ENCODE measurements at places on chromosomes 2 and 18. TPM values are rescaled to one million over a fixed set of nuclear protein-coding genes. Genes with fewer than 3 reads are reported as not detected.

GRCh38 chr2:170163411-170164065 lies 14.4 kb upstream of the MYO3B start:
- no peaks in the 10 kb centered on the region for H3K36me3 ChIP-seq
- no peak overlapping the region for H3K27ac ChIP-seq
- no peak for DNase-seq
- no peaks in the 10 kb centered on the region for H3K27me3 ChIP-seq
- no peaks in the 10 kb centered on the region for H3K4me1 ChIP-seq

DNA sequence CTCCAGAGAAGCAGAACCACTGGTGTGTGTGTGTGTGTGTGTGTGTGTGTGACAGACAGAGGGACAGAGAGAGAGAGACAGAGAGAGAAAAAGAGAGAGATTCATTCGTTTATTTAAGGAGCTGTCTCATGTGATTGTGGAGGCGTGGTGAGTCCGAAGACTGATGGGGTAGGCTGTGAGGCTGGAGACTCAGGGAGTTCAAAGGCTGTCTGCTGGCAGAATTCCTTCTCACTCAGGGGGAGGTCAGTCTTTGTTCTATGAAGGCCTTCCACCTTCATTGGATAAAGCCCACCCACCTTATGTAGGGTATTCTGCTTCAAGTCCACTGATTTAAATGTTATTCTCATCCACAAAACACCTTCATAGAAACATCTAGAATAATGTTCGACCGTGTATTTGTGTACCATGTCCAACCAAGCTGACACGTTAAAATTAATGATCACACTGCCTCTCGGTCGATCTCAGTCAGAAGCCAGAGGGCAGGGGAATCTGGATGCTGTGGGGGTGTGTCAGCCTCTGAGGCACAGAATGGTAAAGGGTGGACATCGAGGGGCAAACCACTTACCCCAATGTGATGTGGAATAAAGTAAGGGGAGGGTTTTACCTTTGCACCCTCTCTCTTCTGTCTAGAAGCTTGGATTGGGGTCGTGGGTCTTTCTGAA lies 275.6 kb downstream of the SLC4A3 start:
- no peaks in the 10 kb centered on the region for H3K27me3 ChIP-seq
- no peaks in the 10 kb centered on the region for H3K4me1 ChIP-seq
- H3K4me3 ChIP-seq, result no peak overlapping the region
- DNase-seq, result no peak
- no peak overlapping the region for H3K27ac ChIP-seq

DNA sequence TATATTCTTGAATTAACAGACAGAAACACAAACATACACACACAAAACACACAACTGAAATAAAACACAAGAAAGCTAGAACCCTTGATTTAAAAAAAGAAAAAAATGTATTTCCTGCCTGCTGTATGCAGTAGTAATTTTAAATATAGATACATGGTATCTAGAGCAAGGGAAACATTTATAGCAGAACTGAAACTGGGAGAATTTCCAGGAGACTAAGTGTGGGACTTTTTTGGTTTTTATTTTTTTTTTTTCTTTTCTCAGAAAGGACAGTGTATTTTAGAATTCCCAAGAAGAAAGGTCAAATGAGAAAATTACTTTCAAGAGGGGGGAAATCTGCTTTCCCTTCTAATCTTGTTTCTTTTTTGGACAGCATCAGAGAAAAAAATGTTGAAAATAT lies 558.9 kb upstream of the PKDCC start:
- peak overlapping the region; percentile 45 for H3K27ac ChIP-seq
- no peak for DNase-seq
- no peak overlapping the region for H3K4me3 ChIP-seq
- H3K27me3 ChIP-seq, result no peaks in the 10 kb centered on the region
- H3K36me3 ChIP-seq, result no peaks in the 10 kb centered on the region

- H3K27me3 ChIP-seq, result no peaks in the 10 kb centered on the region
- H3K4me1 ChIP-seq, result no peaks in the 10 kb centered on the region
- H3K36me3 ChIP-seq, result peaks cover 7% of the 10 kb centered on the region
- H3K27ac ChIP-seq, result no peak overlapping the region
- H3K4me3 ChIP-seq, result no peak overlapping the region
Measured at GRCh38 chr18:50981381-50981780, 13.5 kb downstream of the ELAC1 start.

- no peak for DNase-seq
- H3K27ac ChIP-seq, result no peak overlapping the region
- H3K36me3 ChIP-seq, result no peaks in the 10 kb centered on the region
- H3K4me3 ChIP-seq, result no peak overlapping the region
- no peaks in the 10 kb centered on the region for H3K4me1 ChIP-seq
Measured at GRCh38 chr2:238754259-238754658, 93.6 kb upstream of the TWIST2 start.

GRCh38 chr2:10531874-10532637 lies 83.9 kb upstream of the ODC1 start:
- no peak overlapping the region for H3K4me3 ChIP-seq
- DNase-seq, result no peak
- H3K4me1 ChIP-seq, result no peaks in the 10 kb centered on the region
- H3K36me3 ChIP-seq, result no peaks in the 10 kb centered on the region
- H3K27ac ChIP-seq, result no peak overlapping the region

DNA sequence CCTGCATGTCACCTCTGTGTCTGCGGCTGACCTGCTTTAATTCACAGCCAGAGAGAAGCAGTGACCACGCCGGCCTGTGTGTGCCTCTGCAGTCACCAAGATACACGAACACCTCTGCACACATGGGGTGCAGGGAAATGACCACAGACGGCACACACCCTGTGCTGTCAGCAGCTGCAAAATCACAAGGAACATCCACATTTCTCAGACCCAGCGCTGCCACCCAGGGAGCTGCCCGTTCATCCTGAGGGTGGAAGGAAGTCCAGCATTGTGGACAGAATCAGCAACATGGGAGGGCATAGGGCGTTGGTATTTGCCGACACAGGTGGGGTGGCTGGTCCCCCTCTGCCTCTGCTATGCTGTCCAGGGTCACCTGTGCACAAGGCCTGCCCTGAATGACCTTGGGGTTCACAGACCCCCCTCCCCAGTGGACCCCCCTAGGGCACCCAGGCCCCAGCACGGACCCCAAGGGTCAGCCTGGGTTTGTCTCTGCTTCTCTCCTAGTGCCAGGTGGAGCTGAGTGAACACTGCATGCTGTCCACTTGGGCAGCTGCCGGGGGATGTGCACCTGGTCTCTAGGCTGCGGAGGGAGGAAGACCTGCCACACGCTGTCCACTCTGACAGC lies 107.4 kb downstream of the PXDN start:
- H3K36me3 ChIP-seq, result peaks cover 88% of the 10 kb centered on the region
- no peak for DNase-seq
- no peak overlapping the region for H3K4me3 ChIP-seq
- H3K27me3 ChIP-seq, result no peaks in the 10 kb centered on the region
- H3K27ac ChIP-seq, result no peak overlapping the region

Gene TFPI
- 85.6 TPM for total RNA-seq

Gene HK2
- 6.8 TPM for total RNA-seq

Gene ERICH2
- total RNA-seq, result not detected

Gene ABCG8
- not detected for total RNA-seq
